ENCODE measurements at places on chromosomes 12 and 14.

GRCh38 chr14:87131879-87132278, 861.1 kb downstream of the GALC start:
- DNase-seq, result no peak

DNA sequence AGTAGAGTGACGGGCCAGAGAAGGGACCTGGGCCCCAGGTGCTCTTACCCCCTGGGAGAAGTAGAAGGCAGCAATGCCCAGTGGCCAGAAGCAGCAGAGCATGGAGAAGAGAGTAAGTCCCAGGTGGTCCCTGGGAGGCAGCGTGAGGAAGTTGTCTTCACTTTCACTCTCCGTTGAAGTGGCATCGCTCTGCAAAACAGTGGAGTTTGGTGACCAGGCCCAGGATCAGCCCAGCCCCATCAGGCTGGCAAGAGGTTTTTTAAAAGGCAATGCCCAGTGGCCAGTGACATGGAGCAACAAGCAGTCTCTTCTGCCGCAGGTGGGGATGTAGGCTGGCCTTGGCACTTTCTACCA, 18.2 kb downstream of the SYNDIG1L start:
- DNase-seq, result no peak

DNA sequence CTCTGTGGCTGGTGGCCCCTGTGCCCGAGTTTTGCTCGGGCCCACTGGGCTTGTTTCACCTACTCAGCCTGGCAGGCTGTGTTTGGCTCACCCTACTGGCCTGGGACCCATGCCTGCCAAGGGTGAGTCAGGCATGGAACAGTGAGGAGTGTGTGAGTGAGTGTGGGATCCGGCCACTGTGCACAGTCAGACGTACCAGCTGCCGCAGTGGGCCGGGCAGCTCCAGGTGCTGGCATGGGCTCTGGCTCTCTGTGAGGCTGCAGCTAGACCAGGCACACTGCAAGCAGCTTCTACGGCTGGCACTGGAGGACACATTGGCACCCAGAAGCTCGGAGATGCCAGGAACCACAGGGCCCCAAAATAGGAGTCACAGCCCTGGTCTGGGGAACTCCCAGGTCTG, 40.6 kb downstream of the HSD17B6 start:
- DNase-seq, result no peak

DNA sequence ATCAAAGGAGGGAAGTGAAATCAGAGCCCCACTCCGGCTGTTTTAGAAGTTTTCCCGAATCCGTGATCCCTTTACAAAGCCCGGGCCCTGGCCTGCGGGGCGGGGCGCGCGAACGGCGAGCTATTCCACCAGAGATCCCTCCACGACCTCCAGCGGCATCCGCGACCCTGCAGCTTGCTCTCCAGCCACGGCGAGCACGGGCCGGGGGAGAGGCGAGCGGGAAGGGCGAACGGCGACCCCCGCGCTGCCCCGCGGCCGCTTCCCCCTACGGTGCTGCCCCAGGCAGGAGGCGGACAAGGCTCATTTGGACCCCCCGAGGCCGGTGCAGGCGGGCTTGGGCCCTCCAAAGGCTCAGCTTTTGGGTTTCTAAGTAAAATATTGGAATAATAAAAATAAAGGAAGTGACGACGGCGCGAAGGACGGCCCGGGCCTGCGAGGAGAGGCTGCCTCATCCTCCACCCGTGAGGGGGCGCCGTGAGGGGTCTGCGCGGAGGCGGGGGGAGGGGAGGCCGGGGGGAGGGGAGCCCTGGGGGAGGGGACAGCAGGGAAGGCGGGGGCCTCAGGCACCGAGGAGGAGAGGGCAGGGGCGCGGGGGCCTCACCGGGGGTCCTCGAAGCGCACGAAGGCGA, 613 bp downstream of the SRSF9 start:
- peak; percentile 57 for DNase-seq

- DNase-seq, result no peak
Observed at GRCh38 chr14:69356903-69357543, 41.1 kb downstream of the ERH start.

- peak; percentile 85 for DNase-seq
Observed at GRCh38 chr14:73467800-73468199, 9.5 kb upstream of the NUMB start.

- peak; percentile 41 for DNase-seq
Observed at GRCh38 chr12:9634177-9634803, 26.6 kb upstream of the KLRB1 start.

GRCh38 chr14:87863047-87863446, 129.9 kb downstream of the GALC start:
- DNase-seq, result no peak

- DNase-seq, result no peak
Observed at GRCh38 chr12:18432206-18432605, 170.9 kb downstream of the PIK3C2G start.
